Activated CD4-positive, CD25-positive, alpha-beta regulatory T cell (primary cell): ENCODE measurements at places on chromosomes 12 and 14.

DNA sequence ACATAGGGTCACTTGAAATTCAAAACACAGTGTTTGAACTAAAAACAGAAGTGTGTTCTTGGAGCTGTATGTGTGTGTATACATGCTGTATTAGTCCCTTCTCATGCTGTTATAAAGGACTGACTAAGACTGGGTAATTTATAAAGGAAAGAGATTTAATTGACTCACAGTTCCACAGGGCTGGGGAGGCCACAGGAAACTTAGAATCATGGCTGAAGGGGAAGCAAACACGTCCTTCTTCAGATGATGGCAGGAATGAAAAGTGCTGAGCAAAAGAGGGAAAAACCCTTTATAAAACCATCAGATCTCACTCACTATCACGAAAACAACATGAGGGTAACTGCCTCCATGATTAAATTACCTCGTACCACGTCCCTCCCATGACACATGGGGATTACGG lies 224.1 kb downstream of the BCAT1 start:
- no peak for DNase-seq

DNA sequence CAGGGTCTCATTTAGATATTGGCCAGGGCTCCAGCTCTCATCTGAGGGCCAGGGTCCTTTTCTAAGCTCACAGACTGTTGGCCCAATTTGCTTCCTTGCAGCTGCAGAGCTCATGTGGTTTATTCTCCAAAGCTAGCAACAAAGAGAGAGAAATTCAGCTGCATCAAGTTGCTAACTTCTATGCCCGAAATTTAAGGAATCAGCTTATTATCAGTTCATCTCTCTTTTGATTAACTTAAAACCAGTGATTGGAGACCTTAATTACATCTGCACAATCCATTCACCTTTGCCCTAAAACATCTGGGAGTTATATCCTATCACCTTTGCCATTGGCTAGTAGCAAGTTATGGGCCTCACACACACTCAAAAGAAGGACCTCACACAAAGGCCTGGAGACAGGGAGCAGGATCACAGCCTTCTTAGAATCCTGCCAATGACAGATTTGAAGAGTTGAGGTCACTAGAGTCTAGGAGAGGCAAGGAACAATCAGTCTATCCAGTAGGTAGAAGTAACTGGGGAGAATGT lies 258.8 kb upstream of the GARIN6 start:
- no peak for DNase-seq

GRCh38 chr12:14803830-14804160 lies 325 bp downstream of the C12orf60 start:
- DNase-seq, result no peak

DNA sequence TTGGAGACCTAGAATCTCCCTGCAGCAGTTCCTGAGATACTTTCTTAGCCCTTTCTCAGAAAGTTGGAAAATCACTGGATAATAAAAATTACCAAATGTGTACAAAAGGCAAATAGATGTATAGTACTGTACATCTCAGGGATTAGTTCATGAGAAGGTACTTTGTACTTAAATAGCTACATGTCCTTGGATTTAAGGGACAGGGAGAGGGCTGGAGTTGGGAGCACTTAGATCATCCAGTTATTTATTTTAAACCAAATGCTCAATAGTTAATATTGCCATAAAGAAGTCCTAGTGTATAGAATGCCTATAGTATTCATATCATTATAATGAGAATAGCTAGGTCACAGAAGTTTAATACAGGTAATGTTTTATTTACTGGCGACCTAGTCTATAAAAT lies 13.4 kb downstream of the CDKN3 start:
- DNase-seq, result no peak

DNA sequence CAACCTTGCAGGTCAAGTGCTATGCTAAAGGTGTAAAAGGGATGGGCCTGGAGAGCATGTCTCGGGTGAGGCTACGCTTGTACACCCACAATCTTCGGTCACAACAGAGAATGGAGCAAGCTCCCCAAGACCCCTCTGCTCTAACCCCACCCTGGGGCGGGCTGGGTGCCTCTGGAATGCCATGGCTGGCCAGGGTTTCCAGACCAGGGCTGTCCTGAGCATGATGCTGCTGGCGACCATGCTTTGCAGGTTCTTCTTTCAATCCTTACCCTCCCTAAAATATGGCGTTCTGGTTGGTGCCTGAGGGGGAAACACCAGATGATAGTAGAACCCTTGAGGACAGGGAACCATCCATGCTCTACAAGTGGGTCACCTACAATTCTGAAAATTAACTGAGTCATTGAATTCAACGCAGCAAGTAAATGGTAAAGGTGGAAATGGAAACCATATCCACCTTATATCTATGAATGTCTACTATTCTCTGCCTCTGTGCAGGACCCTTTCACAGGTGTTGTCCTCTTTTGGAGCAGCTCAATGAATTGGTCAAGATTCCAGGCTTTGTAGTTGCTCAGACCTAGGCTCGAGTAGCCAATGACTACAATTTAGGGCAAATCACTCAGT lies 111.6 kb upstream of the EGLN3 start:
- DNase-seq, result no peak

- DNase-seq, result no peak
Measured at GRCh38 chr12:57138526-57139272, 8.7 kb downstream of the LRP1-AS start.

DNA sequence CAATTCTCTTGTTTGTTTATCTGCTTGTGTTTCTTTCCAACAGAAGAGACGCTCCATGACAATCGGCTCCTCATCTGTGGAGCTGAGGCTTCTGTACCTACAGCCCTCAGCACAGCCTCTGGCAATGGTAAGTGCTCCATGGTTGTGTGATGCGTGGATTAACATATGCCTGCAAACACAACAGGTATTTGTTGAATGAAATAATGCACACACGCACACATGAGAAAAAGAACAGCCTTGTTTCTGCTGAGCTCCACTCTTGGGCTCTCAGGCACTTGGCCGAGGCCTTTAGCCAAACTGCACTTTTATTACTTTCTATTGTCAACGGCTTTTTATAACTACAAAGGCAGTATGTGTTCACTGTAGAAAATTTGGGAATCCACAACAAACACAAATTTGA lies 120.4 kb upstream of the TMCC3 start:
- no peak for DNase-seq

DNA sequence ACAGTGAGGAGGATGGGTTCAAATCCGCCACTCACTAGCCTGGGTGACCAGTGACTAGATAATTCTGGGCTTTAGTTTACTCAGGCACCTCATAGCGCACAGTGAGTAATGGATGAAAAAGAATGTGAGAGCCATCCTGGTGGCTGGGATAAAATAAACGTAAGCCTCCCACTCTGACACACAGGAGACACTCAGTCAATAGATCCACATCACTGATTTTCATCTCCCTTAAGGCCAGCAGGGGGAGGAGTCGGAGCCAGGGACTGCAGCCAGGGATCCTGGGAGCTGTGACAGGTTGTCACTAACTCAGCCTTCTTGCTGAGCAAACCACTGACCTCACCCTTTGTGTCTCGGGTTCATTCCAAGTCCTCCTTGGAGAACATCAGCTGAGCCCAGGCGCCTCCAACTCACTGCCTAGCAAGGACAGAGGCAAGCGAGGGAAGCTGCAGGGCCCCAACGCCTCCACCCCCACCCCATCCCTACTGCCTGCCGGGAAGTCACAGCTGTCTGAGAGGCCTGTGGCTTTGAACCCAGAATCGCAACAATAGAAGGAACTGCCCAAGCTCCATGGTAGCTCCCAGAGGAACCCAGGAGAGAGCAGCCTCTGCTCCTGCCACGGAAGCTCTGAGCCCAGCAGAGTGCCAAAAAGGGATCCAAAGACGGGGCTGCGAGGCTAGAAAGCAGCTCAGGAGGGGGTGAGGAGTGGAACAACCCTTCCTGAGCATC lies 30.7 kb downstream of the PXN start:
- DNase-seq, result no peak

- DNase-seq, result no peak
Measured at GRCh38 chr12:42010257-42010656, 134.4 kb downstream of the GXYLT1 start.

- no peak for DNase-seq
Measured at GRCh38 chr12:124404162-124404784, 109.4 kb downstream of the RFLNA start.

DNA sequence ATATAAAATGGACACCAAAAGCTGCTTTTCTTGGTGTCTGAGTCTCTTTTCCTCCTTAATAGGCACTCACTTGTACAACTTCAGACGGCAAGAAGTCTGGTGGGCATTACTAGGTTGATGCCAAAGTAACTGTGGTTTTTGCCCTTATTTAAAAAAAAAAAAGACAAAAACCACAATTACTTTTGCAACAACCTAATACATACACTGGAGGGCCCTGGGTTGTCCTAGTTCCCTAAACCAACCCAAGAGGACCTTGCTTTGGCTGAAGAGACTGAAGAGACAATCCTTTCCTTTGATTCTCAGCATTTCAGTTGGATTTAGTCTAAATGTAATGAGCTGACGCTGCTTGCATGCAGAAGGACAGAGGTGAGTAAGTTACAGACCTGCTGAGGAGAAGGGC lies 16.2 kb upstream of the PLEKHG3 start:
- no peak for DNase-seq

DNA sequence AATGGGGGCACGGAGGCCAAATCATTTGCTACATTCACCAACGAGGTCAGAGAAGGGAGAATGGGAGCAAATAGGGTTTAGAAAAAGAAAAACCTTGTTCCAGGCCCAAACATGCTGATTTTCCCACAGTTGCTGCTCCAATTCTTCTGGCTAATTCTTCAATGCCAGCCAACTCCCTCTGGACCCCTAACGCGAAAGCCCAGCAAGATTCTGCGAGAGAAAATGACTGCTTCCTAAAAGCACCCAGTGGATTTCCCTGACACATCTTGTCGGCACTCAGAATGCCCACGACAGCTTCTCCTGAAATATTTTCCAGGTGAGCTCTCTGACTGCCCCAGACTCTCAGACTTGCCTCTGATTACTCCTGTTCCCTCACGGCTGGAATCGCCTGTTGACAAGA lies 689.4 kb downstream of the MED13L start:
- no peak for DNase-seq

GRCh38 chr12:28065889-28066630 lies 93.5 kb upstream of the PTHLH start:
- DNase-seq, result no peak

DNA sequence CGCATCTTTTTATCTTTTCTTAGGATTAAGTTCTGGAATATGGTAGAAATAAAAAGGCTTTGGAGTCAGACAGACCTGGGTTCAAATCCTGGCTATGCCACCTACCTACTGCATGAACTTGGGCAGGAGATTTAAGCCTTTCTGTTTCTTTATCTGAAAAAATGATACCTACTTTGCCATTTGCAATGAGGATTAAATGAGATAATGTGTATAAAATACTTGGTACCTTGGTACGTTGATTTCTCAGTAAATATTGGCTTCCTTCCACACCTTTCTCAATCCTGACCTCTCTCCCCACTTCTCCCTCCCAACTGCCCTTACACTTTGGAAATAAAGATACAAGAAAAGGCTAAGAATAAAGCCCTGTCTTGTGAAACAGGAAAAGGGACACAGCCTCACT lies 172.6 kb downstream of the PAX9 start:
- no peak for DNase-seq

- no peak for DNase-seq
Measured at GRCh38 chr12:38998887-38999482, 93.6 kb upstream of the CPNE8 start.

DNA sequence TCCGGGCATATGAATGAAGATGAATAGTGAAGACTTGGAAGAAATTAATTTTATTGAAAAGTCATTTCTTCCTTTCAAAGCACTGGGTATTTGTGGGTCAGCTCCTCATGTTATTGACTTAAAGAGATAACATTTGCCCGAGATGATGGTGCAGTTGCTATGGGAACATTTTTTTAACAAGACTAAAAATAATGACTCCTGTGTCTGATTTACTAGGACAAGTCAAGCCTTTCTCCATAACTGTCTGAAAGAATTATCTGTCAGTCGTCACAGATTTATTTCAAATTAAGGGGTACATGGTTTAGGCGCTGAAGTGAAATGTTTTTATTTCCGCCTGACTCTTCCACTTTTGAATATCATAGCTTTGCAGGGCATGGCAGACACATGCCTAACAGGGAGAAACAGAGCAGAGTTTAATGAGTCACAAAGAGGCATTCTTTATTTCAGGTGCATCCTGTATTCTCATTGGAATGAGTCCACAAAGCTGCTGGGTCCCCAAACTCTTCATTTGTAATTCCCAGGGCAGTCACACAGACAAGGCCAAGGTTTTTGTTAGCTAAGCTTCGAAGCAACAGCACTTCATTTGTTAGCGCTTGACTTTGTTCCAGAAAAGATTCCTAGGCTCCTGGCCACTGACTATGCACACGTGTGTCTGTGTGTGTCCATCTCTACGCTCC lies 4.3 kb upstream of the GPHB5 start:
- no peak for DNase-seq

DNA sequence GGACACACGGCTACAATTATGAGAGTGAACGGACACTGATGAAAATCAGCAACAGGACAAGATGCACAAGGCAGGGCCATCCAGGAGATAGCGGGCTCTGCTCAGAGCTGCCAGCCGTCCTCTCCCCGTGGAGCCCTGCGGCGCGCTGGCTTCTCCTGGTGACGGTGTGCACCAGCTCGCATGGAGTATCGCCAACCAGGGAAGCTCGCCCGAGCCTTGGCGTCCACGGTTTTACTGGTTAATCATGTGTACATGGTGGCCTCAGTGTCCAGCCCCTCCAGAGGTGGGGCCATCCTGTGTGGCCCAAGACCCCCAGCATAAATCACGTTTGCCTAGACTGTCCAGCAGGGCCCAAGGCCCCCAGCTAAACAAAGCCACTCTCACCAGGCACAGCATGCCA lies 31.2 kb upstream of the DYNC1H1 start:
- DNase-seq, result no peak

DNA sequence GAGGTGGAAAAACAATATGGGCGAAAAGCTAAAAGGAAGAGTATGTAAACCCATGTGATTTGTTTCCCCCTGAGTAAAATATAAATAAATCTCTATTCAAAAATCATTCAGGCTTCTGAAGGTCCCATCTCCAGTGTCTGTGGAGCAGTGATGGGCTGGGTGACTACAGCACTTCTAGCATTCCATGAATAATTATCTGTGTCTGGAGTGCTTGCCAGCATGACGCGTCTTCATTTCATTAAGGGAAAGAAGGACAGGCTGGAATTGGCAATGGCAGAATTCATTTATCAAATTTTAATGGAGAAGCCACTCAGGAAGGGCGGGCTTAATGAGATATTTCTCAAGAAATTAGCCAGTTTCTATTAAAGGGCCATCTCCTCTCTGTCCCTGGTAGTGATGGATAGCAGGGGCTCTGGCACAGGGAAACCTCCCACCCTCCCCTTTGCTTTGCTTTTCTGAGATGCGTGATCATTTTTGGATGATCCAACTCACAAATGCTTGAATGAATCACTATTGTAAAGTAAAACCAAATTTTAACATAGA lies 916.3 kb upstream of the SEL1L start:
- DNase-seq, result no peak

DNA sequence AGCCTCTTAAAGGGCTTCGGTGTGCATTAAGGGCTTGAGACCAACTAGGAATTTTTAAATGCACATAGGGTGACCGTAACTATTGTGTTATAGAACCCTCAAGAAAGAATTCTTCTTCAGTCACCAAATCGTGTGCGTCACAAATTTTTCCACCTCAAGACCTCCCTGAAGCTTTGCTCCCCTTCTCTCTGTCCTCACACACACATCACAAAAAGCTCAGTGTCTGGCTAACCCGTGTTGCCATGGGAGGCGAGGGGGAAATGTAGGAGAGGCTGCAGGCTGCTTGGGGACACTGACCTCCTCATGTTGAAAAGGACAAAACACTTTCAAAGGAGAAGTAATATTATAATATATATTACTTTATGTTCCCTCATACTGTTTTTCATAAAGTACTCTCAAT lies 10.6 kb downstream of the SSPN start:
- no peak for DNase-seq
